CD4-positive, alpha-beta T cell treated with Interleukin-1 beta for 1 hour (primary cell): ENCODE measurements at places on chromosomes 11 and 22.

GRCh38 chr11:2175659-2176058 is 4.0 kb upstream of the TH start:
- DNase-seq: no peak

DNA sequence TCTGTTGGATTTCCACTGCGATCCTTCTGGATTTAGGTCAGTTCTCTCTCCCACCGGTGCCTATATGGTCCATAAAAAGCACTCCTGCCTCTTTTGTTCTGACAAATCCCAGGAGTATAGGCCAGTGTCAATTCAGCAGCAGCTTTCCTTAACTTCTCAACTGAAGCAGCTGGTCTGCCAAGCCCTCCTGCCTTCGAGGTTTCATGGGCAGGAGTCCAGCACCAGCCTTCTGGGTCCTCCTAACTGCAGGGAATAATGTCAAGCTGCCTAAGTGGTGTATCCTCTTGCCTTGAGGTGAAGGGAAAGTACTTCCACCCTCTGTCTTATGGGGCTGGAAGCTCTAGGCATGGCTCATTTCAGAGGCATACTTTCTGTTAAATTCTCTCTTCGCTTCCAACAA is 149.4 kb upstream of the NCAM1 start:
- DNase-seq: no peak

DNA sequence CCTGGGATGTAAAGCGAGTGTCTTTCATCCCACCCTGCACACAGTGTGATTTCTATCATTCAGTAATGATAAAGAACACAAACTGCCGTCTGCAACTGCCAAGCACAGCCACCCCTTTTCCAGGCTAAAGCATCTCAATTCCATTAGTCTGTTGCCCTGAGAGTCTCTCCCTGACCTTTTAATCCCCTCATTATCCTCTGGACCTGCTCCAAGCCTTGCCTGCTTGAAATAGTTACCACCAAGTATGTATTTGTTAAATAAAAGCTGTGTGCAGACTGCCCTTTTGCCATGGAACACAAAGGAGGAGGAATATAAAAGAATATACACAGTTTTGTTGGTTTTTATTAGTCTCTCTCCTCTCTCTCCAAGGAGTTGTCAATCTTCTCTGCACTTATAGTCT is 13.0 kb downstream of the GRAP2 start:
- DNase-seq: no peak

GRCh38 chr11:2694995-2695939 is 4.5 kb downstream of the KCNQ1OT1 start:
- no peak for DNase-seq

- DNase-seq: no peak
Observed at GRCh38 chr11:17917556-17917955, 95.3 kb downstream of the SERGEF start.
